ENCODE measurements at places on chromosomes 2 and 18.

- DNase-seq: no peak
Observed at GRCh38 chr2:170408461-170409163, 230.7 kb downstream of the MYO3B start.

DNA sequence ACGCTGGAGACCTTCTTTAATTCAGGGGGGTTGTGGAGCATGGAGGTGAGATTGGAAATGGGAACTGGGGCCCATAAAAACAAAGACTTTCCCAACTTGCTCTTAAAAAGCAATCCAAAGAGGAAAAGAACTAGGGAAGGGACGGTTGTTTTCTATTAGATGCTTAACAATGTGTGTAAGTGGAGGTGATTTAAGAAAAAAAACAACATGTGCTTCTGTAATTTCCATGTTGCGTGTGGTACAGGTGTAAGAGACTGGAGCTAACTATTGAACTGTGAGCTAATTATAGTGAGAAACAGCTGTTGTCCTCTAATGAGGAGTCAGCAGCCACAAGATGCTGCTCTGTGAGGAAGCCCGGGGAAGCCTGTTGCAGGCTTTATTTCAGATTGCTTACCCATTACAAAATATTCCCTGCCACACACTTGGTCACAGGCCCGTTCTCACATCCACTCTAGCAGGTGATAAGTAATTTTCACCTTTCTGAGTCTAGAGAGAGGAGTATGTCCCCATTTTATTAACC lies 280.6 kb upstream of the PARD3B start:
- no peak for DNase-seq

DNA sequence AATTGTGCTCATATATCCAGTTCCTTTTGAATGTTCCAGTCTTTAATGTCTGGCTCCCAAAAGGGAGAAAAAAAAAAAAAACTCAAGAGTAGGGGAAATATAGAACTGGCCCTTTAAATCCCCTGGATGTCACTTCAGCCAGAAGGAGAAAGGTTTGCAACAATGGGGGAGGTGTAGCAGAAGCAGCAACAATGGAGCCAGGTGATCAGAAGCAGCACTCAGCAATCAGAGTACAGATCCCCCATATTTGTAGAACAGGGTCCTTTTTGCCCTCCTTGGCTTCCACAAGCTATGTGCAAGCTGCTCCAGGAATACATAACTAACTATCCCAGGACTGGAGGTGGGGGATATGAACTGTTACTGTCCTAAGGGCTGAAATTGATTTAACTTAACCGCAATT lies 25.8 kb upstream of the ZNF397 start:
- DNase-seq: no peak

GRCh38 chr2:170313992-170314348 lies 136.0 kb downstream of the MYO3B start:
- no peak for DNase-seq

- no peak for DNase-seq
Observed at GRCh38 chr18:44123743-44124142, 556.9 kb upstream of the SETBP1 start.

DNA sequence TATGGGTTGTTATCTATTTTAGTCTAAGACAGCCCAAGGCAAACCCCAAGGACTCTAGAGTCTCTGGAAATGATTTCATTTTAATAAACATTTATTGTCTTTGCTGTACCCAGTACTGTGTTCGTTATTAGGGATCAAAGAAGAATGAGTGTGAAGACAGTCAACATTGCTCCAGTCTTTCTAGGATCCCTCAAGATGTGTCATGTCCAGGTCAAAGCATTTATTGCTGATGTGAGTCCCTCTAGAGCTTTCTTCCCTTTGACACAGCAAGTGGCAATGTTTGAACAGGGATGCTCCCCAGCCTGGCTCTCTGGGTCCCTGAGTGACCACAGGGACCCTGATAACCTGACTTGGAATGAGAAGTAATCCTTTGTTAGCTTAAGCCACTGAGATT lies 123.1 kb upstream of the STK17B start:
- DNase-seq: no peak

DNA sequence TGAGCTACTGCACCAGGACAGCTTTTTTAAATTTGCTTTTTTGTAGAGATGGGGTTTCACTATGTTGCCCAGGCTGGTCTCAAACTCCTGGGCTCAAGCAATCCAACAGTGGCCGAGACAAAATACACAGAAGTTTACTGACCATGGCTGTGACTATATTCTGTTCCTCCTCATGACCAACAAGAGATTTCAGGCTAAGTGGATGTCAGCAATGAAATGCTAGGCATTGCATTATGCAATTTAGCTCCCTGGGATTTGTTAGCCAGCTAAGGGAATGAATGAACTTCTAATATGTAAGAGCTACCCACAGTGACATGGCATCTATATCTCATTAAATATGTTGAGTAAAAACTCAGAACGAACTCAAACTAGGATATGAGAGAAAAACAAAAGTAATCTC lies 81.9 kb upstream of the MBOAT2 start:
- DNase-seq: no peak

- DNase-seq: no peak
Observed at GRCh38 chr18:44889111-44889510, 208.4 kb downstream of the SETBP1 start.

DNA sequence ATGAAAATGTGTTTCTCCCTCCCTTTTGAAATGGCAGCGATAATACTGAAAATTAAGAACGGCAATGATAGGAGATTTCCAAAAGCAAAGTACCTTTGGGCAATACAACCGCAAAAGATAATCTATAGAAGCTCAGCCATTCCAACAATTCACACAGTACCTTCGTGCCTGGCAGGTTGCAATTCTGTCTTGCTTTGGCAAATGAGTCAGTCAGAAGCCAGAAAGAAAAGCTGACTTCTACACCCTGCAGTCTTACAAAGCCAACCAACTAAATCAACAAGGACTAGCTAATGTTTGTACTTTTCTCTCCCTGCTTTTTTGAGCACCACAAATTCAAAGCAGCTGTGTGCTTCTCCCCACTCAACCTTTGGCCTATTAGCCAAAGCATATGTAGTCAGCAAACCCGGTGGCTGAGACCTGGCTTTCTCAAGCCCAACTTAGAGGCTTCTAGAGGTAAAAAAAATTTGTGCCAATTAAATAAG lies 25.7 kb upstream of the ID2 start:
- DNase-seq: no peak
